Mesenchymal stem cell (in vitro differentiated cells and primary cell): ENCODE measurements at places on chromosomes 16 and 17.
A peak's percentile ranks its signal among the peaks of the same experiment; 100 is the strongest.

- no peak for DNase-seq
Observed at GRCh38 chr16:72367851-72368250, 195.9 kb upstream of the PMFBP1 start.

GRCh38 chr17:71080937-71081336 is 911.6 kb downstream of the KCNJ2 start:
- no peak for DNase-seq

- DNase-seq, result no peak
Observed at GRCh38 chr16:47519037-47519436, 57.9 kb downstream of the PHKB start.

- DNase-seq, result peak; percentile 99
Observed at GRCh38 chr17:80891397-80892018, 100.1 kb upstream of the CHMP6 start.

DNA sequence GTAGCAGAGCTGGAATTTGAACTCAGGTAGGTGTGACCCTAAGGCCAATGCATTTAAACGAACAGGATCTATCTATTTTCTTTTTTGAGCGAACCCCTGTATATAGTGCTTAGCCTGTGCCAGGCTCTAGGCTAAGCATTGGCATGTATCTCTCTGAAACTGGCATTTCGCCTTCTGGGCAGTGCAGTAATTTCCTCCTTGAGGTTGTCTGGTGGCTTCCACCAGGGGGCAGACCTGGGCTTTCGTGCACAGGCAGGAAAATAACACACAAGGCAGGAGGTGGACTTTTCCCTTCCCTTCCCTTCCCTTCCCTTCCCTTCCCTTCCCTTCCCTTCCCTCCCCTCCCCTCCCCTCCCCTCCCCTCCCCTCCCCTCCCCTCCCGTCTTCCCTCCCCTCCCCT is 34.4 kb upstream of the PRKCB start:
- peak; percentile 26 for DNase-seq
